ENCODE measurements at places on chromosomes 12 and 14.

- no peak for DNase-seq
Observed at GRCh38 chr12:19895246-19896020, 456.1 kb downstream of the AEBP2 start.

- DNase-seq: no peak
Observed at GRCh38 chr12:31020385-31021166, 53.1 kb upstream of the DDX11 start.

- no peak for DNase-seq
Observed at GRCh38 chr12:88931598-88931997, 351.3 kb upstream of the KITLG start.

DNA sequence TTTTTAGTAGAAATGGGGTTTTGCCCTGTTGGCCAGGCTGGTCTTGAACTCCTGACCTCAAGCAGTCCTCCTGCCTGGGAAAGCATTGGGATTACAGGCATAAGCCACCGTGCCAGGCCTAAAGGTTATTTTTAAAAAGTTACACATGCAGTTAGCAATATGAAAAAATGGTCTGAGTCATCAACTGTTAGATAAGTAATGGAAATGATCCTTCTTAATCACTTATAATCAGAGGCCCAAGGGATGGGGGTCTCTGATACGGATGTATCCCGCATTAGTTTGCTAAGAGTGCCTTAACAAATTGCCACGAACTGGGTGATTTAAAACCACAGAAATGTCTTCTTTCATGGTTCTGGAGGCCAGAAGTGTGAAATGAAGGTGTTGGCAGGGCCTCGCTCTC lies 54.1 kb upstream of the FERMT2 start:
- DNase-seq: no peak

- DNase-seq: no peak
Observed at GRCh38 chr14:68506021-68506644, 286.7 kb downstream of the ZFP36L1 start.

DNA sequence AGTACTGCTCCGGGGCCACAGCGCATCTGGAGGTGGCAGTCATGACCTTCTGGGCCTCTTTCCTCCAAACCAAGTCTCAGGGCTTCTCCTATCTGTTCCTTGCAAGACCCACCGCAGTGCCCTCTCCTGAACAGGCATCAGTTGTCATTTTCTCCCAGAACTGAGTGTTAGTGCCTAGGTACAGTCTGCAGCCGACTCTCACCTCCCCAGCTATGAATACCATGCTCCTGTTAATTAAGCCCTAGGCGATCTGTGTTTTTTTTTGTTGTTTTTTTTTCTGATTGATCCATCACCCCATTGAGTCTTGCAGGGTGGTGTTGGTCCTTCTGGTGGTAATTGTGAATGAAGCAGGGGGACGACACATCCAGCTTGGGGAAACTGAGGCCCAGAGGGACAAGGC lies 47.5 kb upstream of the DLK1 start:
- DNase-seq: no peak

GRCh38 chr12:53211476-53212381 lies 4.7 kb upstream of the ITGB7 start:
- no peak for DNase-seq

DNA sequence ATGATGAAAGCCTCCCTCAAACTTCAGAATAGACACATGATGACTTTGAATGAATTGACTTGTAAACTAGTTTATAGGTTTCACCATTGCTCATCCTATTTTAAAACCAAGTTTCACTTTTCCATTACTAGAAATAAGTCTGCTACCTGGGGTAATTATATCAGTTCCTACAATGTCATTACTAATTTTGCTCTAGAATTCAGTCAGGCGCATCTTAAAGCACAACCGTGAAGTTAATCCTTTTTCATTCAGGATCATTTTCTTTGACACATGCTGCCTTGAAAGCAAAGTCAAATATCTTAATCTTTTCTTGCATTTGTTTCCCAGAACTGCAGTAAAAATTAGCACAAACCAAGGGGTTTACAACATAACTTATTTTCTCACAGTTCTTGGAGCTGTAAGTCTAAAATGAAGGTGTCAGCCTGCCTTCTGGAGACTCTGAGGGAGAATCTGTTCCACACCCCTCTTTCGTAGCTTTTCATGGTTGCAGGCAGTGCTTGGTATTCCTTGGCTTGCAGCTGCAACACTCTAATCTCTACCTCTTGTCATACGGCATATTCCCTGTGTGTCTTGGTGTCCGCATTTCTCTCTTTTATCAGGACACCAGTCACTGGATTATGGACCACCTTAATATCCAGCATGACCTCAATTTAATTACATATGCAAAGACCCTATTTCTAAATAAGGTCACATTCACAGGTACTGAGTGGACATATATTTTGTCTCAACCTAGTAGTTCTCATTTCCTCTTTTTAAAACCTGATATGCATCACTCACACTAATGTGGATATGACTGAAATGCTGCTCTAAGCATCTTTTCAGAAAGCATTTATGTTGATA lies 114.3 kb upstream of the PDZRN4 start:
- no peak for DNase-seq

- no peak for DNase-seq
Observed at GRCh38 chr12:59168647-59169046, 248.3 kb upstream of the LRIG3 start.

DNA sequence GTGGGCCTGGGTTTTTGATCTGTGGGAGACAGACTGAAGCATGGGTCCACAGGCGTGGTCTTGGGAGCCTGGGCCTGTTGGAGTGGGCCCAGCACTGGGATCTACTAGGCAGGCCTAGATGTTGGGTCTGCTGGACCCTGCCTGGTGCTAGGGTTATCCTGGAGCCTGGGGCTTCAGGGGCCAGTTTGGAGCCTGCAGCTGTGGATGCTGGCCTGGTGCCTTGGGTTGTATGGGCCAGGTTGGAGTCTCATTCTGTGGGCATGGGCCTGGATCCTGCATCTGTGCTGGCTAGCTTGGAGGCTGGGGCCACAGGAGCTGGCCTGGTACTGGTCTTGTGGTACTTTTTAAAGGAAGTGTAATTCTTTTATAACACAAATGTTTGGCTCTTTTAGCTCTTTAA lies 68.0 kb downstream of the GPHN start:
- no peak for DNase-seq

DNA sequence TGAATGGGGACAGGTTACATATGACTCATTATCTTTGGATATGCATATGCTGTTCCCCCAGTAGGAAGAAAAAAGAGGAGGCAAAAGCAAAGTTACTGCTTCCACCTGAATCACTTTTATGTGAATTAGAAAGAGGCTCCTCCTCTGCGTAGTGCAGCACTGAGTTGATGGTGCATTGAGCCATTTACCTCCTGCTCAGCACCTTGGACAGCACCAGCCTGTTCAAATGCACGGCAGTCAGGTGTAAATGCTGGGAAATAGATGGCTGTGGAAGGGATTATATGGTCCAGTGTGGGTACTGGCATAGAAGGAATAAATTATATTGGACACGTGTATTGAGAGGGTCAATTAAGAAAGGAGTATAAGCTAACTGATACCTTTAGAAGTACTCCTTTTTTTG lies 541.9 kb upstream of the SEL1L start:
- DNase-seq: no peak

- DNase-seq: no peak
Observed at GRCh38 chr14:72439707-72440106, 454.2 kb downstream of the DPF3 start.

GRCh38 chr12:91091916-91092715 lies 19.2 kb downstream of the LUM start:
- DNase-seq: no peak

GRCh38 chr12:3768911-3769447 lies 16.1 kb upstream of the CRACR2A start:
- no peak for DNase-seq

DNA sequence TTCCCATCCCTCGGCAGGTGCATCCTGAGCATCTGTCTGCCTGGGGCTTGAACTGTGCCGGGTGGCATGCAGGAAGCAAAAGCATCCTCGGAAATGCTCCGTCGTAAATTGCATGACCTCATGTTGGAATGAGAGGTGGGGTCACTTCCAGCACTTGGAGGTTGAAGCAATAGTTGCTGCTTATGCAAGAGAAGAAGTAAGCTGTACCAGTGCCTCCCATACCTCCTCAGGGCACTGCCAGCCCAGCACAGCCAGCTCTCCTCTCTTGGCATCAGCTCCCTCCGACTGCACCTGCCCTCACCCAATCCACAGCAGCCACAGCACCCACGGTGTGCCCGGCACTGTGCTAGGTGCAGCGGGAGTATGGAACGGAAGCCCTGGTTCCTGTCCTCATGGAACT lies 11.5 kb downstream of the TEAD4 start:
- no peak for DNase-seq

GRCh38 chr12:88630561-88630960 lies 50.3 kb upstream of the KITLG start:
- no peak for DNase-seq

DNA sequence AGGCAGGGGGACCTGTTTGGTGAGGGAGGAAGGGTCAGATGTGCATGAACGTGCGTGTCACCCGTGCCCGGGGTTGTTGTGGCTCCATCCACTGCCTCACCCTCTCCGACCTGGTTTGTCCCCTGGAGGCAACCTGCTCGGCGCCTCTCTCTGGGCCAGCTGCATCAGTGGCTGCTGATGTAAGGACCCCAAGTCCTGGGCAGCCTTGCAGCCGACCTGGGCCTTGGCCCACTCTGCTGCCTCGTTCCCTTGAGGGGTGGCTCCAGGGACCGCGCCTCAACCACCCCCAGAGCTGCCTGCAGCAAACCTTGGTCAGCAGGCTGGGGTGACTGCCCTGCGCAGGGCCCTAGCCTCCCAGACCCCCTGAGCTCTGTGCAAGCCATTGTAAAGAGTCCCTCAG lies 351.7 kb downstream of the TMEM121 start:
- DNase-seq: no peak

GRCh38 chr12:131757111-131757510 lies 46.2 kb downstream of the SFSWAP start:
- no peak for DNase-seq

DNA sequence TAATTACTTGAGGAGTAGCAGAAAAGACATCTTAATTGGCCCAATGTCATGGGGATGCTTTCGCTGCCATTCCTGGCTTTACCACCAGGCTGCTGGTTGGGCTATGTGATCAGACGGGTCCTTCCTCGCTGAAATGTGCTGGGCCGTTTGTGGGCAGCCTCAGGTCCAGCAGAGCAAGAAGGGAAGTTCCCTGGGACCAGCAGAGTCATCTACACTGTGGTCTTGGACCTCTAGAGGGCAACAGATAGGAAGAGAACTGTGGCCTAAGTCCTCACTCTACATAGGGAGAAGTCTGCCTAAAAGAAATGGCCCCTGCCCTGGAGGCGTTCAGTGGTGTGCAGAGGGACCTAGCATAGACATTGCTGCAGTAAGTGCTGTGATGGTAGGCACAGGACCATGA lies 10.9 kb downstream of the EVL start:
- peak; percentile 51 for DNase-seq

GRCh38 chr14:94770251-94770749 lies 387 bp upstream of the GSC start:
- DNase-seq: no peak

- DNase-seq: no peak
Observed at GRCh38 chr14:62018606-62019005, 256.4 kb downstream of the SNAPC1 start.

- DNase-seq: no peak
Observed at GRCh38 chr14:90093942-90094595, 32.3 kb downstream of the KCNK13 start.

DNA sequence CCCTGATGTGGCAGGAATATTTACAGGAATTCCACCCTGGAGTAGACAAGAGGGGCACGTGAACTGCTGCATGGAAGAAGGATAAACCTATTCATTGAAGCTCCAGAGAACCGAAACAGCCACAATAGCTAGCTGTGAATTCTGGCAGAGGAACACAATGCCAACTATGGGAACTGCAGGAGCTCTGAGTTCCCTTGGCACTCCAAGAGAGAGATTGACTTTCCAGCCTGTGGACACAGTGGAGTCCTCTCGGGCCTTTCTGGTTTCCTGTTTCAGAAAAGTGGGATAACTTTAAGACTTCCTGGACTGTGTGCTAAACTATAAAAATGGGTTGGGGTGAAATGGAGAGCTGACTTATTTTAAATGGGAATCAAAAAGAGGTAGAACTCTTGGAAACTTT lies 11.9 kb downstream of the CACNA2D4 start:
- no peak for DNase-seq

DNA sequence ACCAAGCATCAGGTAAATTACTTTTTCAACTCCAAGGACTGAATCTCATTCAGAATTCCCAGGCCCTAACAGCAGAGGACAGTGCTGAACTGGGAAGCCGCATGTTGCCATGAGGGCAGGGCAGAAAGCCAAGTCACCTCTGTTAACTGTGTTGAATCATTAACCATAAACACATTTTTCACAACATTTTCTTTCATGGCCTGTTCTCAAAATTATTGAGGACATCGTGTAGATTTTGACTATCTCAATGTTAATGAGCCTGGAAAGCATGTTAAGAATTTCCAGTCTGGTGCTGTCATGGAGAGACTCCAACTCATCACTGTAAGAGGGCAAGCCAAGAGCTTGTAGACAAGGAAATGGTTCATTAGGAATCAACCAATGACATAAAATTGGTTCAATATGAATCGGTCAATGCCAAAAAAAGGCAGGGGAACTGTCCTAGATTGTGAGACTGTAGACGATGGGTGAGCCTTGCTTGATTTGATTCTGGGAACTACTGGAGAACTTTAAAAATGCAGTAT lies 33.7 kb downstream of the CPM start:
- DNase-seq: no peak

DNA sequence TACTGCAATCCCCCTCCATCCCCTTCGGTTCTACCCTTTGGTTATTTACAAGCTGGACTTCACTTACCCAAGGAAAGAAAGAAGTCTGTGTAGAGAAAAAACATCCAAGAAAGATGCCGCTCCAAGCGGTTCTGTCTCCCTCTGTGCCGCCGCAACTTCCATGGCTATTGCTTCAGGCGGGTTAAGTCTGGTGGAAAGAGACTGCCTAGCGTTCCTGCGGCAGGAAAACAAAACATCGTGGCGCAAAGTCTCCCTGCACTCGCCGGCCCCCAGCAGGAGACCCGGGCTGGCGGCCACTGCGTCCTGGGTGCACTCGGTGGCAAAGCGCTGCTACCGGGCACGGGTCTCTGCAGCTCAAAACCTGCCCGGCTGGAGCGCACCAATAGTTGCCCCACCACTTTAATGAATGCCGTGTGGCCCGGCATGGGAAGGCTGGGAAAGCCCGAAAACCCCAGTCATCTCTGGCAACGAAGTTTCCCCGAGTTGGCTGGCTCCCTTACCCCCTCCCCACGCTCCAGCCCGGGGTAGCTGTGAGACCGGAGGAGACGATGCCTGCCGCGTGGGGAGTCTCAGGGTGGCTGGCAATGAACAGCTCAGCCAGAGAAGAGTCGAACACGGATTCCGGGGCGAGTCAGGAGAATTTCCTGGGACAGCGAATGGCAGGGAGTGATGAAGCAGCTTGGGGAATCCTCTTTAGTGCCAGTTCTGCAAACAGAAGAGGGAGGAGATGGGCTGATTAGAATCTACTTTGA lies 3.5 kb upstream of the KCNK10 start:
- no peak for DNase-seq
